ENCODE measurements at places on chromosomes 13 and 19.
A peak's percentile ranks its signal among the peaks of the same experiment; 100 is the strongest.

DNA sequence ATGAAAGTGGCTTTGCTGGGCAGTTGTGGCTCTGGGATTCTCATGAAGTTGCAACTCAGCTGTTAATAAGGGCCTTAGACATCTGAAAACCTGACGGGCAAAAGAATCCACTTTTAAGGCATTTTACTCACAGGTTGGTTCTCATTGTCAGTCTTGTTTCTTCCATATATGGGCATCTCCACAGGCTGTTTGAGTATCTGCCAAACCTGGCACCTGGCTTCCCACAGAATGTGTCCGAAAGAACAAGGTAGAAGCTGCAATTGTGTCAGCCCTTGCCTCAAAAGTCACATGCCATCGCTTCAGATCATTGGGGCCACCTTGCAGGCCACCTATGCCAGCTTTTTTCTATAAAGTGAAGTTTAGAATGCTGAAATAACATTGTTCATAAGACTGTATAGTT is 102.4 kb downstream of the KCTD12 start:
- no peak for DNase-seq

GRCh38 chr19:10760273-10760944 is 42.5 kb downstream of the DNM2 start:
- no peak for DNase-seq

DNA sequence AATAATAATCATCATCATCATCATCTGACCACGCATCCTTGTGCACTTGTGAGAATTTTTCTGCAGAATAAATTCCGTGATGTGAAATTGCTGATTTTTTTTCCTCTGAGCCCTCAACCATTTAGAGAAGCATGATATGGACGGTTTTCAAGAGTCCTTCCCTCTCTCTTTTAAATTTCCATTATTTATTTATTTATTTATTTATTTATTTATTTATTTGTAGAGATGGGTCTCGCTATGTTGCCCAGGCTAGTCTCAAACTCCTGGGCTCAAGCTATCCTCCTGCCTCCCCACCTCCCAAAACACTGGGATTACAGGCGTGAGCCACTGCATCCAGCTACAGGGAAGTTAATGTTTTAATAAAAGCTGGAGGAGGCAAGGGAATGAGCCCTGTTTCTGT is 39.6 kb downstream of the CACNA1A start:
- no peak for DNase-seq

DNA sequence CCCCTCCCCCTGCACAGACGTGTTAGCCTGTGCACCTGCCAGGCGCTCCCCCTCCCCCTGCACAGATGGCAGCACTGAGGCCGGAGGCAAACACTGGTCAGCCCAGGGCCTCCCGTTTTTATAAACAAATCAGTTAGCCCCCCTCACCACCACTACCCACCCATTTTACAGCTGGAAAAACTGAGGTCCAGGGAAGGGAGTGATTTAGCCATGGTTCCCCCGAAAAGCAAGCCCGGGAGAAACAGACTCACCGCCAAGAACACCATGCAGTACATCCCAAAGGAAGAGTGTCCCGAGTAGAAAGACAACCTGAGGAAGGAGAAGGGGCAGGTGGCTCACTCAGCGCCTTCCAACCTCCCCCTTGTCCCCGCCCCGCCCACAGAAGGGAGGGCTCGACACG is 8.7 kb downstream of the PLPP2 start:
- DNase-seq = no peak

GRCh38 chr19:38554676-38555141 is 63.0 kb downstream of the MAP4K1 start:
- no peak for DNase-seq

GRCh38 chr19:611481-611868 is 21.8 kb downstream of the HCN2 start:
- DNase-seq = no peak

- no peak for DNase-seq
Measured at GRCh38 chr13:20311596-20311995, 79.5 kb upstream of the GJB6 start.

GRCh38 chr13:103044056-103044455 is 22.2 kb downstream of the SLC10A2 start:
- DNase-seq = no peak

DNA sequence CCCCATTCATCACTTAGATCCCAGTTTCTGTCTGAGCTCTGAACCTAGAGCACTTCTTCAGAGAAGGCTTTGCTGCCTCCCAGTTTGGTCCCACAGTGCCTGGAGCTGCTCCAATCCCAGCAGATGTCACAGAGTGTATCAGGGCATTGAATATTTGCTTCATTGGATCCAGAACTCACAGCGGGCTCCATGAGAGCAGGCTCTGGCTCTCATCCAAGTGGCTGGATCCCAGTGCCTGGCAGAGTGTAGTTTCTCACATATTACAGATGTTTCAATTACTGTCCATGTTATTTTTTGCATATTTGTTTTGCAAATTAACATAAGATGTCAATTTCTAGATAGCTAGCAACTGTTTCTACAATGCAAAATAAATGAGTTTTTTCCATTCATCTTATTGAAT is 50.6 kb downstream of the MYO16 start:
- no peak for DNase-seq

DNA sequence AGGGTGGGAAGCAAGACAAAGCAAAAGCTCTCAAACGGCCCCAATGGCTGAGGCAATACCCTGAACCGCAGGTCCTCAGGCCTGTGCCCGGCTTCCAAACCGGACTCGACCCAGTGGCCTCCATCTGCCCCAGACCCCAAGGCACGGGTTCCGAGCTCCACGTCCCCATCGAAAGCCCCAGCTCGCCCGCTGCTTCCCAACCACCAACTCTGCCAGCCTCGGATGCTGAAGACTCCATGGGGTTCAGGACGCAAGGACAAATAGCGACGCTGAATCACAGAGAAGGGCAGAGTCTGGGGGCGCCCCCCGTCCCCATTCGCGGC is 559 bp downstream of the POLR2E start:
- no peak for DNase-seq

DNA sequence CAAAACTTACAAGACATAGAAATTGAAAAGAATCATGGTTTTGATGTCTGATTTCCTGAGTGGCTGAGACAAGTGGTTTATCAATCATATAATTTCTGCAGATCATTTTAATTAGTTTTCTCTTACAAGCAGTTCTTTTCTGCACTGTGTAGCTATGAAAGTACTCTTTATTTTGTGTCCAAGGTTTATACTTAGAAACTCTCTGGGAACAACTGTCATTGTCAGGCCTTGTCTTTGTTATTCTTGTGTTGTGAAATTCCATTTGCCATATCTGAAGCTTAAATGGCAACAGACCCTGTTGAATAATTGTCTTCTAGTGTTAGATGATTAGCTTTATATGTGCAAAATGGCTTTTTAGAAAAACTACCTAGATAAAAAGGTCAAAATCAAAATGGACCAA is 312.1 kb downstream of the FGF14 start:
- DNase-seq = no peak

DNA sequence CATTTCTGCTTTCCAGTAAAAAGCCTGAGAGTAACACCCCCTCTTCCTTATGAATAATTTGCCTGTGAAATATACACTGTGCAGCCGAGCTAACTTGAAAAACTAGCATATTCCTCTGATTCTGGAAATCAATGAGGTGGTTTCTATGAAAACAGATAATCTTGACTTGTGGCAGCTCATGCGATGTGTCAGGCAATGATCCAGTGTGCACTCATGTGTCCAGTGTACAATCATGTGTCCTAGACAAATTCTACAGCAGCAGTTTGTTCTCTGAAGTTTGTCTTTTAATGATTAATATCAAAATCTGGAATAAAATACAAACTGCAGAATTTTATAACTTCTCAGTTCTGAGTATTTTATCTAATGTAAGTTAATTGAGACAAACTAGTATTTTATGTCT is 2213.9 kb upstream of the PCDH20 start:
- no peak for DNase-seq

- DNase-seq = no peak
Measured at GRCh38 chr13:21344662-21345176, 114.4 kb downstream of the ZDHHC20 start.

DNA sequence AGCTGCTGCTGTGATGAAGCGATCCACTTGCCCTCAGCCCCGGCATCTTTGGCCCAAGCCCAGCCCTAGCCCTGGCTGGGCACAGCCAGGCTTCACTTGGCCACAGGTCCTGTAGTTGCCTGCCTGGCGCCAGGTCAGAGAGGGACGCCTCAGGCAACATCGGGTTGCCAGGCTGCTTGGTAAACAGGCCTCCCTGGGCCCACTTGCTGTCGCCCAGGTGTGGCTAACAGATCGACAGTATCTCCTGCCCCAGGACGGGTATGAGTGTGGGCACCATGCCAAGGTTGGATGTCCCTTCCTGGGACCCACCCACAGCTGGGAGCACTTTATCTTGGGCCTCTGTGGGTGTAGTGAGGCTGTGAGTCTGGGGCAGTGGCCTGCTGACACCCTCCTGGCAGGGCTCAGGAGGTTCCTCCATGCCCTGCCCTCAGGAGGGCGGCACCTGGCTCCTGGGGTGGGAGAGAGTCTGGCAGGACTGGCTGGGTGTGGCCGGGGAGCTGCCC is 27.8 kb downstream of the CARM1 start:
- DNase-seq = no peak

DNA sequence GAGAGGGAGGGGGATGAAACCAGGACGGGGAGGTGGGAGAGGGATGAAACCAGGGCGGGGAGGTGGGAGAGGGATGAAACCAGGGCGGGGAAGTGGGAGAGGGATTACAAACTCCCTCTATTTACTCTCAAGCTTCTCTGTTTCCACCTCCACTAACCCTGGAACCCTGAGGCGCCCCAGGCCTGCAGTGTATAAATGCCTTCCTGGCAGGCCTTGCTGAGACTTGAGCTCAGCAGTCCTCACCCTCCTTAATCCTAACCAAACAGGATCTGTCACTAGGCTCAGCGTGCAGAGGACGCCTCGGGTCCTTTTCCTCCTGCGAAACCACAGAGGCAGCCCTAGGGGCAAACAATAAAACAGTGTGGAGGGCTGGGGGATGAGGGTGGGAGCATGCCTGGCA is 32.1 kb upstream of the OR1M1 start:
- DNase-seq = no peak

GRCh38 chr19:30882411-30883005 is 466.7 kb downstream of the TSHZ3 start:
- peak; percentile 47 for DNase-seq

- no peak for DNase-seq
Measured at GRCh38 chr19:13210339-13210775, 60.1 kb downstream of the IER2 start.

DNA sequence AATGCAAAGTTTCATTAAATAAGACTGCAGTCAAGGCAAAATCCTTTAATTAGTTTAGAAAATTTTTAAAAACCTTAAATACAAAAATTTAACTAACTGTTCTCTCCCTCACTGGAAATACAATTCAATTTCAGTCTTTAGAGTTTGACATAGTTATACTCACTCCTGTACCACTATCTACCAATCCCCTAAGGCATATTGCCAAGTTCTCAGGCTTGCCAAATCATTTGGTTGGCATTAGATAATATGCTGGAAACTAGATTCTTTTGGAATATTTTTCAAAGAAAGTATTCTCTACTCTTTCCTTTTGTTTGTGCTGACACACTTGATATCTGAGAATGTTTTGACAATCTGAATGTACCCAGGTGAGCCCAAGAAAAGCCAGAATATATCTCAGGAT is 77.2 kb downstream of the TSC22D1 start:
- DNase-seq = no peak

- DNase-seq = no peak
Measured at GRCh38 chr19:48715681-48716171, 3.8 kb downstream of the MAMSTR start.

DNA sequence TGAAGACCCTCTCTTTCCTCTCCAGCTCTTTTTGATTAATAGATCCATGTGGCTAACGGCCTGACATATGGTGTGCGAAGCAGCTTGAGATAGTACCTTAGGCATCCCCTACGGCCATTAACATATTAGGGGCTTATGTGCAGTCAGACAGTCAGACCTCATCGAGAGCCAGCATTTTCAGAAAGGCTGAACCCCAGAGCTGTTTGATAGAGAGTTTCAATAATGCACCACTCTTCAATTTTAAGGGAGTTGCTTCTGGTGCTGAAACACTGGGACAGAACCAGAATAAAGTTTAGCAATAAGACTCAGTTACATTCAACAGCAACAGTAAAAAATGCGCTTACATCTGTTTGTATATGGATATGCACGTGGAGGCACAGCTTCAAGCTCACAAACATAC is 10.8 kb downstream of the POU4F1 start:
- no peak for DNase-seq

- no peak for DNase-seq
Measured at GRCh38 chr13:57558051-57558467, 73.5 kb upstream of the PCDH17 start.

- no peak for DNase-seq
Measured at GRCh38 chr19:51615991-51616390, 14.2 kb downstream of the SIGLEC5 start.

DNA sequence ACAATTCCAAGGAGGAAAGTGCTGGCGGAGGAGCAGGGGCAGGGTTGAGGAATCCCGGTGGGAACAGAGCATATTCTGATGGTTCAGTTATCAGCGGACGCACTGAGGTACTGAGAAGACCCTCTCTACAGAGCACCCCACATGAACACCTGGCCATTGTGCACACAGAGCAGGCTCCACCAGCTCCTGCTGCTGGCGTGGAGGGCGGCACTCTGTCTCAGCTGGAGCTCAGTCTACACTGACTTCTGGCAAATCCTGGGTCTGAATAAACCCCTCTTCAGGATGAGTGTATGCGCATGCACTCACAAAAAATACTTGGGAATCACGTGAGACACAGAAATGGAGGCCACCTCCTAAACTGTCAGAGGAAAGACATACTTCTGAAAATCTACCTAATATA is 114.4 kb upstream of the IRS2 start:
- DNase-seq = no peak

DNA sequence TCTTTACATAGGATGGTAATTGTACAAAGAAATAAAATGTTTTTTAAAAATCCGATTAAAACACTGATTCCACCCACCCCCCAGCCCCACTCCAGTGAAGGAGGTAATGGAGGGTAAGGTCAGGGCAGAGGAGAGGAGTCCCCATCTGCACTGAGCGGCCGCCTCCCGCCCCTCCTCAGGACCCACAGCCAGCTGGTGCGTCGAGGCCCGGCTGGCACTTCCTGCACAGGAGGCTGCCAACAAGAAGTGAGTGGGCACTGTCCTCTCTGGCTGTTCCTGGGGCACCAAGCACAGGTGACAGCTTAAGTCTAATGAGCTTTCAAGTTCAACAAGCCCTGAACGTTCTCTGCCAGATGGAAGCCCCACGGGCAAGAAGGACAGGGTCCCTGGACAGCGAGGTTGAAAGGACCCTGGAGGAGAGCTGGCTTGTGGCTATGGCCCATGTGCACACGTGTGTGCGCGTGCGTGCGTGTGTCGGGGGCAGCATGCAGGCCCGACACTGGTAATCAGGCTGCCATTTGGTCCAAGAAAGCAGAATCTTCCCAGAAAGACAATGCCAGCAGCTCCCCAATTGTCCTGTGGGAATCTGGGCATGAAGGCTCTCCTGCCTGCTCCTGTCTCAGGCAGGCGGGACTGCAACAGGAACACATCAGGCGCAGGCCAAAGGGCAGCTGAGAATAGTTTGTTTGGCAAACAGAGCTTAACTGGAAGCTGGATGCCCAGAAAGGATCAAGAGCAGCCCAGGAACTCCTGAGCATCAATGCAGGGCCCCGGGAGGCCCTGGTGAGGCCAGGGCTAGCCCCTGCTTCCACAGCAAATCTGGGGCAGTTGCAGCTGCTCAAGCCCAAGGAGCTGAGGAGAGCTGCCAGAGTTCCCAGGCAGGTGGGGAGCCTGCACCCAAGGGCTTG is 15.1 kb upstream of the EPHX3 start:
- no peak for DNase-seq

- DNase-seq = no peak
Measured at GRCh38 chr13:97202761-97203160, 19.4 kb upstream of the MBNL2 start.

- no peak for DNase-seq
Measured at GRCh38 chr13:110173247-110173818, 133.6 kb downstream of the COL4A1 start.

Measured in coronary artery (tissue), 2 donors.